ENCODE measurements at places on chromosomes 1 and 21.

DNA sequence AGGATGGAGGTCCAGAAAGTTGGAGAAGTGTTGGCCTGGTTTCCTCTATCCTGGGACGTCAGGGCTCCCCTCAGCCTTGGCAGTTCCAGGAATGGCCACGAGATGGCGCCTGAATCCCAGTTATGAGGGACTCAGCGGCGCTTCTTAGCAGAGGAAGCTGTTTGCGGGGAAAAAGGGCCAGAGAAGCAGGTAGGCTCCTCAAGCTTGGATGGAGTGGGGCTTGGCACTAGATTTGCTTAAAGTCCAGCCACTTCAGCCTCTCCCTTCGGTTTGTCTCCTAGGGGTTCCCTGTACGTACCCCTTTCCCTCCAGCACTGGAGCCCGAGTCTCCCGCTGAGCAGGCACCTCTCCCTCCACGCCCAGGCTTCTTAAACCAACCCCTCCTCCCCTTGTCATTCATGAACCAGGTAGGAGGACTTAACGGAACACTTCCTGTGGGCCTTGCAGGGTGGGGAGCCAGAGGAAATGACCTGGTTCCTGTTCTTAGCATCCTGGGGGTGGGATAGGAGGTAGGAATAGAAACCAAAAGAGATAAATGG lies 32.0 kb upstream of the TENT5B start:
- peak; percentile 71 for DNase-seq

- no peak for DNase-seq
Measured at GRCh38 chr1:18176619-18177018, 69.0 kb downstream of the IGSF21 start.

DNA sequence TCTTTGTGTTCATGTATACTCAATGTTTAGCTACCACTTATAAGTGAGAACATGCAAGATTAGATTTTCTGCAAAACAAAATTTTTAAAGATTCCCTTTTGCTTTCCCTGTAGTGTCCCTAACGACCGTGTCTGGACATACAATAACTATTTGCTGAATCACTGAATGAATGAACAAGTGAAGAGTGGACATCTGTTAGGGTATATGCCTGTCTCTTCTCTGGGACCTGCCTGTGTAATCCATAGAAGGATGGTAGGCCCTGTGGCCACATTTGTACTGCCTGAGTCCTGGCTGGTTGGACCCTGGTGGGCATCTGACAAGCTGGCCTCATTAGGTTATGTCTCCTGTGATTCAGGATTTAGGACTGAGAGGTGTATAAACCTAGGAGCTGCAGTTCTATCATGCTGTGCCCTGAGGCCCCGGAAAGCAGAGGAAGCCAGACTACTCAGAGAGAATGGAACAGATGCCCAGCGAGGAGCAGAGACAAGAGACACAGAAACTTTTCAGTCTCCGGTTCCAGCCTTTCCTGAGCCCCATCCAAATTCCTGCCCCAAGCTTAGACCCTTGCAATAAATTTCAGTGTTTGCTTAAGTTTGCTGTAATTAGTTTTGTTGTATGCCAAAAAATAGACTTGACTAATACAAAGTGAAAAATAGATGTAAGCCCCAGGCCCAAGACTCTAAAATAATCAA lies 7.5 kb upstream of the NCF2 start:
- no peak for DNase-seq

DNA sequence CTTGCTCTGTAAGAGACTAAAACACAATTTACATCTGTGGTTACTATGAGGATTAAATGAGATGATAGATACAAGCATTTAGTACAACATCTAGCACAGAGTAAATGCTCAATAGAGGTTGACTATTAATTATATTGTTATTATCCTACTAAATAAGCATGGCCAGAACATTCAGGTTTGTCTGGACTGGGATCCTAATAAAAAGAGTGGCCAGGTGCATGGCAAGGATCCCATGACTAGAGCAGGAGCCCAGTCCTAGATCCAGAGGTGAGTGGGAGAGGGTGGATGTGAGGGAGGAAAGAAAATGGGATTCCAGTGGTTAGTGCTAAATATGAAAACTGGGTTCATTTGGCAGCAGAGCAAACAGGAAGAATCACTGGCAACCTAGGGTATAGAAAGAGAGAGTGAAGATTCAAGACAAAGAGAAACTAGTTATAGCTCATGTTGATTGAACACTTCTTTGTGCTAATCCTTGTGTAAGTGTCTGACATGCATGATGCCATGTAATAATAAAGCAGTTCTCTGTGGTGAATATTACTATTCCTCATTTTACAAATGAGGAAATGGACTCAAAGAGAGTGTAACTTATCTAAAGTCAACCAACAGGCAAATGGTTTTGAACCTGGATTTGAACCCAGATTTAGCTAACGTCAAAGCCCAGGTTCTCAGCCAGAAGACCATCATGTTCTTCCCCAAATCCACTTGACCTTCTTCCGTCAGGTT lies 71.1 kb upstream of the FGGY start:
- DNase-seq = peak; percentile 65

DNA sequence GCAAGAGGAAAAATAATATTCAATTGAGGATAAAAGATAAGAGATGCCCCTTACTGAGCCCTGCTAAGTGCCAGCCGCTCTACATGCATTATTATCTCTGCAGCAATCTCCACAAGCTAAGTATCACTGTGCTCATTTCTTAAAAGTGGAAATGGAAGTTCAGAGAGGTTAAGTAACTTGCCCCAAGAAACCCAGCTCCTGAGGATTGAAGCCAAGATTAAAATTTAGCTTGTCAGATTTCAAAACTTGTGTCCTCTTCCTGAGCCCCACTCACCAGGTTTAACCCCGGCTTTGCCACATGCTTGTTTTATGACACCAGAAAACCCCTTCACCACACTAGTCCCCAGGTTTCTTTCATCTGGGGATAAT lies 11.2 kb upstream of the PAX7 start:
- no peak for DNase-seq

DNA sequence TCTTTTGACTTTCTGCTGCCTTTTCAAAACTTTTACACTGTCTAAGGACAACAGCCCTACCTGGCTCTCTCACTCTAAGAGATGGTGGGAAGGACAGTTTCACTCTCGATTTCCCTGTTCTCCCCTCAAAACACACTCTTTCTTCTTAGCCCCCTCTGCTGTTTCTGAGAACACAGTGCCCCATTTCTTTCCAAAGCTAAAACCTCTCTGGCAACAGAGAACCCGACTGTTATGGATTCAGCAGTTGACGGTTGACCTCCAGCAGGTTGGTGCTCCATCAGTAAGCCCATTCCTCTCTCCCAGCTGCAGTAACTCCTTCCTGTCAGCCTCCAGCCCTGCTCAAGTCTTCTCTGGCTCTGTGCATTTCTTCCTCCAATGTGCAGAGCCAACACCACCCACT lies 88.2 kb upstream of the ABCD3 start:
- no peak for DNase-seq

Data from inflammatory macrophage treated with lipopolysaccharide for 1 hour (primary cell).